ENCODE measurements at places on chromosomes 6 and 20.

- no peak for DNase-seq
These were observed 49.2 kb downstream of the FRK start for GRCh38 chr6:116011520-116011919.

- no peak for DNase-seq
These were observed 561.3 kb upstream of the JAG1 start for GRCh38 chr20:11235058-11235457.

- DNase-seq, result peak; percentile 93
These were observed 32.7 kb upstream of the ID4 start for GRCh38 chr6:19804205-19805128.

DNA sequence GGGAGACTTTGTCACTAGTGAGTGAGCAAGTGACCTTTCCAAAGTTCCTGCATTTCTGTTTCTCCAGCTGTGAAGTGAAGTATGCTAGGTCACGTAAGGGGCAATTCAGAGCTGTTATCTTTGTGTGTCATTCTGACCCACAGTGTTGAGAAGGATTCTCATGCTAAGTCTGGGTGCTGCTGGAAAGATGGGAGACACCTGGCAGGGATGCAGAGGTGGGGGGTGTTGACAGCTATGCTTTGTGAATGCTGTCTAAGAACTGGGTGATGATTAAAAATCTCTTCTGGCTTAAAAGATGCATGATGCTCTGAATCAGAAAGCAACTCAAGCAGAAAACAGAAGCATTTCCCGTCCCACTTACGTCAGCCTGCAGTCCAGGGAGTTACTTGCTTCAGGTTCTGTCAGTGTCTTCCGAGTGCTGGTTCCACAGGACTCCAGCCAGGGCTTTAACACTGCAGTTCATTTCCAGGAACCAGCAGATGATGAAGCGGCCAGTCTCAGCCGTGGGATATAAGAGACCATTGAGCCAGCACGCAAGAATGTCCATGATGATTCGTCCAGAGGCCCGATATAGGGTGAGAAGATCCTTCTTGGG lies 30.9 kb upstream of the ASXL1 start:
- DNase-seq, result no peak

GRCh38 chr6:20319520-20320357 lies 81.9 kb upstream of the E2F3 start:
- no peak for DNase-seq

DNA sequence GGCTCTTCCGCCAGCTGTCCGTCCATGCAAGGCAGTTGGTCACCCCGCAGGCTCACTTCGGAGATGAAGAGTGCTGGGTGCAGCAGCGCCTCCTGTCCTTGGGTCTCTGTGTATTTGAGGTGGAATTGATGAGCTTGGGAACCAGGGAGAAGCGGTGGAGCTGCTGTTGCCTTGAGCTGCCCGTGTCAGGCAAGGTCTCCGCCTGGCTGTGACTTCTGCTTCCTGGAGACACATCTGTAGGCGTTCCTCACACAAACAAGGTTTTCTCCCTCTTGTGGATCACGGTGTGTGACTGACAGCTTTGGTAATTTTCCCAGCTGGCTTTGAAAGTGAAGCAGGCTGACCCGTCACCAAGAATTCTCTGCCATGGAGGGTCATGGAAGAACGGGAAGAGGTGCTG lies 2.5 kb upstream of the SLC17A9 start:
- DNase-seq, result no peak

- DNase-seq, result no peak
These were observed 27.8 kb upstream of the MYCT1 start for GRCh38 chr6:152669895-152670294.

- no peak for DNase-seq
These were observed 135.0 kb upstream of the TNFAIP3 start for GRCh38 chr6:137731960-137732616.

DNA sequence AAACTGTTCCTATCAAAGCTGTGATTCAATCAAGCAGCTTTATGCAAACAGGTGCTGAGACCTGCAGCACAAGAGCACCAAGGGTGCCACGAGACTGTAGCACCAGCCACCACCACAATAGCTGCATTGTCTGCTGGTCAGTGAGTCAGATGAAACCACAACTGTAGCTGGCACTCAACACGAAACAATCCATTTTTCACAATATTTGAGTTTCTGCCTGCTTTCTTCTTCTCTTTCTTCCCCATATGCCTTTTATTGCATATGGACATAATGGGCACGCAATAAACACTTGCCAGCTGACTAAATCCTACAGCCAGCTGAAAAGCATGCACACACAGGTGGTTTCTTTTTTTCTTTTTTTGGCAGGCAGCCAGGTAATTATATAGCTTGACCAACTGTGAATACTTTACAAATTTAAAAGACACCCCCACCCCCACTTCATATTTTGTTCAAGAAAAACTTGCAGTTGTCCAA lies 16.6 kb downstream of the SLC2A12 start:
- DNase-seq, result no peak

DNA sequence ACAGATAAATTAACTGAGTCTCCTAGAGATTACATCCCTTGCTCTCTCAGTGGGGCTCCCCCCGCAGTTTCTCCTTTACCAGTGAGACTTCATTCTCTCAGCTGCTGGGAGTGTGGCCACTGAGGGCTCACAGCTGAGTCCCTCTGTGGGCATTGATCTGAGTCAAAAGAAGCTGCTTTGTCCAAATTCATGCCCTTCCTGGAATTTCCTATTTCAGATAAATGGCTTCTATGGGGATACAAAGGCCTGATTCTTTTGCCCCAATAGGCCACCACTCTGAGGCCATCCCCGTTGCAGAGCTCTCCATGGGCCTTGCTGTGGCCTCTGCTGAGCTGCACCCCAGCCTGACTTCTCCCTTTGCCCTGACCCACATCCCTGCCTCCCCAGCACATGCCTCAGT lies 10.0 kb downstream of the CST5 start:
- DNase-seq, result no peak

GRCh38 chr20:2617099-2617714 lies 35.2 kb upstream of the NOP56 start:
- DNase-seq, result no peak

- DNase-seq, result no peak
These were observed 85.9 kb downstream of the TRMT6 start for GRCh38 chr20:5864428-5864827.

GRCh38 chr6:156545931-156546330 lies 231.2 kb upstream of the ARID1B start:
- no peak for DNase-seq

GRCh38 chr6:32608362-32608761 lies 18.7 kb upstream of the HLA-DRB1 start:
- DNase-seq, result no peak

All from fibroblast of skin of left biceps (primary cell).